Amniotic stem cell (primary cell): ENCODE measurements at places on chromosomes 13 and 19.

DNA sequence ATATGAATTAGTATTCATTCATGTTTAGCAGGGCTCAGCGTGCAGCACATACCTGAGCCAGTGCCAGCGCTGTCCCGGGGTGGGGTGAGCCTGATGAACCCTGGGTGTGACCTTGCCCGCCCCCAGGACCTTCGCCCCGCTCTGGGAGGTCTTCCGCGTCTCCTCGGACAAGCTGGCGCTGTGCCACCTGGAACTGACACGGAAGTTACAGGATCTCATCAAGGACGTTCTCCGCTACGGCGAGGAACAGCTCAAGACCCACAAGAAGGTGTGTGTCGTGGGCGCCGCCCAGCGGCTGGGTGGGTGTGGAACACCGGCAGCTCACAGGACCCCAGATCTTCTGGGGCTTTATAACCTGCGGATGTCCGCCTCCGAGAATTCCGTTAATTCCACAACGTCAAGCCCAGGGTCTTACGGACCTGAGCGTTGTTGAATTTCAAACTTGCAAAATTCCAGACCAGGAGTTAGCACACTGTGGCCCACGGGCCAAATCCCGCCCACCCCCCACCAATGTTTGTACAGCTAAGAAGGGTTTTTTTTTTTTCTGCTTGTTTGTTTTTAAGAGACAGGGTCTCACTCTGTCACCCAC, 15.4 kb downstream of the FCHO1 start:
- no peak for DNase-seq

- no peak for DNase-seq
Measured at GRCh38 chr13:46479283-46479682, 73.7 kb upstream of the LRCH1 start.

DNA sequence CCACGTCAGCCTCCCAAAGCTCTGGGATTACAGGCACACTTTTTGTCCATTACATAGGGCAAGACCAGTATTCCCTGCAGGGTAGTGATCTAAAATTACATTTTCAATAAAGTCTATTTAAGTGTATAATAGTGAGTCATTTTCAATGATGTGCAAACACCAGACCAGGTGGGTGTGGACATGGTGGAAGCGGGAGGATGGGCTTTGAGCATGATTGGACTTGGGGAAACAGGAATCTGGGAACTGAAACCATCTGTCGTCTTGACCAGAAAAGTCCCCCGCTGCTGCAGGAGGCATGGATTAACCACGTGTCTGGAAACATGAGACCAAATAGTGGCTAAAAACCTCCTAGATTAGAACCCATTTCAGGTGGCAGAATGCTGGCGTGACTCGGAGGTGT, 4.9 kb downstream of the FXYD3 start:
- no peak for DNase-seq

GRCh38 chr13:24043590-24044350, 116.8 kb upstream of the SPATA13 start:
- no peak for DNase-seq

- DNase-seq: no peak
Measured at GRCh38 chr19:5178841-5179240, 161.8 kb downstream of the PTPRS start.

GRCh38 chr13:95356916-95357315, 55.7 kb upstream of the ABCC4 start:
- DNase-seq: no peak

DNA sequence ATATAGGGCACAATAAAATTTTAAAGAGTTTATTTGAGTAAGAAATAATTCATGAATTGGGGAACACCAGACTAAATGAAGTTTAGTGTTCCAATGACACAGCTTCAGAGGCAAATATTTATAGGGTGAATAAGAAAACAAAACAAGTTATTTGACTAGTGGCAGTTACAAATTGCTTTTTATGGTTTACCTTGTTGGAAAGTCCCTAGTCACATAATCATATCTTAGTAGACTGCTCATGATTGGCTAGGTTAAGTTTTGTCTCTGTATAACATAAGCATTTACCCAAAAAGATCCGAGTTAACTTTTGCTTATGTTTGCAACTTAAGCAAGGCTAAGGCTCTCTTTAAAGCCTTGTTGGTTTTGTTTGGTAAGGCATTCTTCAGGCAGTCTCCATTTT, 224.7 kb upstream of the MIR17HG start:
- no peak for DNase-seq

GRCh38 chr13:22278336-22278929, 607.6 kb downstream of the FGF9 start:
- no peak for DNase-seq

DNA sequence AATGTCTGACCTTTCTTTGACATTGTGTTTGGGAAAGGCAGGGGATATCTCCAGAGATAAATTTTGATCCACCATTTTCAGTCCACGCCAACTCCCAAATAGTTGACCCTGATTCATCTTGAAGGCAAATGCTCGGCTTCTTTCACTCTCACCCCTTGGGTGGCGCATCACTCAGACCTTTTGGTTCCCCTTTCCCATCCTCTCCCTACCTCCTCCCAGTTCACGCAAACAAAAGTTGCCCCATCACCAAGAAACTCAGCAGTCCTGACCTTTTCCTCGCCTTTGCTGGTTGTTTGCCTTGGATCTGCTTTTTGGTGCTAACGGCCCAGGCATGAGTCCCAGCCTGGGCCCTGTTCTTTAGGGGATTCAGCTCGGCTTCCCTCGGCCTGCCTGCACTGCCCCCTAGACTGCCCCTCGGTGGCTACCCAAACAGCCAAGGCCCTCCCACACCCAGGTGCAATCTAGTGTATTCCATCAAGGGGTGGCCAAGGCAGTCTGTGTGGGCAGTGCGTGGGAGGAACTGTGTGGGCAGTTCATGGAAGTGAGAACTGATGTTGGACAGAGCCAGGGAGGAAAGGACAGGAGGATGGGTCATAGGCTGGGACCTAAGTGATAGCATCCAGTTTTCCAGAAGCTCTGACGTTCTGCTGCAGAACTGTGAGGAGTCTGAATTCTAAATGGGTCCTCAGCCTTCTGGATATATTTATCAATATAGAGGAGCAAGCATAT, 255.7 kb downstream of the DLEU7 start:
- no peak for DNase-seq

DNA sequence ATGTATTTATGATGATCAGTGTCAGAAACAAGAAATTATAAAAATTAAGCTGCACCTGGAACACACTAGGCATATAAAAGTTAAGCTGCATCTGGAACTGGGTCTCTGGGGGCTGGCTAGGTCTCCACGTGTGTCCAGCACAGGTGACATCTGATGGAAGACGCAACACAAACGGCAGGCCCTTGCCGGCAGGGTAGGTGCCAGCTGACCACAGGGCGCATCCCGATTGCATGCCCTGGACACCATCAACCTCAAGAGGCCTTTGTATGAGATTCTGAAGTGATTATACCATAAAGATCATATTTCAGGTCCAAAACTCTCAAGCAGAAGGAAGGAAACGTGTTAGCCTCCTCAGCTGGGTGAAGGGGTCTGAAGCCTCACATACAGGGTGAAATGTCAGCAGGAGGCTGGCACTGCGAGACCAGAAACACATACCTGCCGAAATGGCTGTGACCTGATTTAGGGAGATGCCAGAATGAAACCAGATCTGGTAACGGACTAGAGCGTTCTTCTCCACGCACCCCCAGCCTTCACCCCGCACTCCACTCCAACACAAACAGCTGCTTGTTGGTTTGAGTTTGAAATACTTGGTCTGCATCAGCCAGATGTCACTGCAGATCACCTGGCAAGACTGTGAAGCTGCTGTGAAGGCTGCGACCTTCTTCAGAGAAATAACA, 37.3 kb downstream of the COL4A1 start:
- DNase-seq: no peak
